ENCODE measurements at places on chromosomes 1 and 21.

DNA sequence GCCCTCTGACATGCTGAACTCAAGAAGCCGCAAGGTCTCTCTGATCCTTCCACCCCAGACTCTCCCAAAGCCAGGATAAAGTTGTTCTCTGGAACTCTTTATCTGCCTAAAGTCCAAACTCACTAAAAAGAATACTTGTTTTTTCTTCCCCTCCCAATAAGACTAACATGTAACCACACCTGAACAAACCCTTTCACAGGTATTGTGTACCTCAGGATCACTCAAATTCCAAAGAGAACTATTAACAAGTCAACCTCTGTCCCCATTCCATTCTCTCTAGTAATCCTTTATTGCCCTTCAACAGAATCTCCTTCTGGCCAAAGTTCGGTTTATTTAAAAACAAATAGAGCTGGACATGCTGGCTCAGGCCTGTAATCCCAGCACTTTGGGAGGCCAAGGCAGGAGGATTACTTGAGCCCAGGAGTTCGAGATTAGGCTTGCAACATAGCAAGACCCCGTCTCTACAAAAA, 4.1 kb upstream of the TOE1 start:
- no peak for DNase-seq

- DNase-seq: no peak
Measured at GRCh38 chr1:58907398-58907797, 123.6 kb upstream of the JUN start.

DNA sequence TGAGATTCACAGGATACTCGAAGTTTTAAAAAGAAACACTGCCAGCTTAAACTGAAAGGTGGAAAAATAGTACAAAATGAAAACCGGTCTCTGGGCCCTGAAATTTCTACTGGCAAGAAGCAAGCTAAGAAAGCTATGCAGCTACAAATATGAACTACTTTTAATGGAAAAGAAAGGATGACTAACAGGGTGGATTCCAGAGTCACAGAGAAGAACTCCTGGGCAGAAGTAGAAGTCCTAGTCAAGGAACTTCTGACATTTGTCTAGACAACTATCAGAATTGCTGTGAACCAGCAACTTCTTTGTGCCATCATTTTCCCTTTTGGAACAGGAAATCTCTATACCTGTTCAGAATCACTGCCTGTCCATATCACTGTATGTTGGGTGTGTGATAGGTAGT, 38.1 kb downstream of the CD160 start:
- DNase-seq: peak; percentile 35

DNA sequence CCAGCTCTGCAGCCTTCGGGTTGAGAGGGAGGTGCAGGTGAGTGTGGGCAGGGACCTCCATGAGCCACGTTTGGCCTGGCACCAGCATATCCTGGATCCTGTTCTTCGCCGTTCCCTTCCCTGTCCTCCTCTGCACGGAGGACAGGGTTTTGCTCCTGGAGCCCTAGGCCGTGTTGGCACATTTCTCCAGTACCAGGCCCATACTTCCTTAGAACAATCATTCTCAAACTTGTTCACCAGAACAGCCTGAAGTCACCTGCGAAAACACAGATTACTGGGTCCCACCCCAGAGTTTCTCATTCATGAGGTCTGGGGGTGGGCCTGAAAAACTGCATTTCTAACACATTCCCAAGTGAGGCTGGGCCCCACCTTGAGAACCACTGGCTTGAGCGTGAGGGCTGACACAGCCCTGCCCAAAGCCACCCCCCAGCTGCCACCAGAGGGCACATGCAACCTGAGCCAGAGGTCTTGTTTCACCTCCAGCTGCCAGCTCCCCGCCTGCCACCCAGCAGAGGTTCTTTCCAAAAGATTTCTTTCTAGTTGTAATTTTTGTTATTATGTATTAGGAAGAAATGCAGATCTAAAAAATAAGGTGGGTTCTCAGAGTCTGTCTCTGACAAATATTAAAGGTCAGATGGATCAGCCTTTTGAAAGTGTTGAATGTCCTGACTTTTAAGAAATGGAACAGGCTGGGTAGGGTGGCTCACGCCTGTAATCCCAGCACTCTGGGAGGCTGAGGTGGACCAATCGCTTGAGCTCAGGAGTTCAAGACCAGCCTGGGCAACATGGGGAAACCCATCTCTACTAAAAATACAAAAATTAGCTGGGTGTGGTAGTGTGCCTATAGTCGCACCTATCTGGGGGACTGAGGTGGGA, 39.6 kb upstream of the LDLRAP1 start:
- DNase-seq: peak; percentile 34

- no peak for DNase-seq
Measured at GRCh38 chr1:1111516-1112236, 4.2 kb downstream of the C1orf159 start.

DNA sequence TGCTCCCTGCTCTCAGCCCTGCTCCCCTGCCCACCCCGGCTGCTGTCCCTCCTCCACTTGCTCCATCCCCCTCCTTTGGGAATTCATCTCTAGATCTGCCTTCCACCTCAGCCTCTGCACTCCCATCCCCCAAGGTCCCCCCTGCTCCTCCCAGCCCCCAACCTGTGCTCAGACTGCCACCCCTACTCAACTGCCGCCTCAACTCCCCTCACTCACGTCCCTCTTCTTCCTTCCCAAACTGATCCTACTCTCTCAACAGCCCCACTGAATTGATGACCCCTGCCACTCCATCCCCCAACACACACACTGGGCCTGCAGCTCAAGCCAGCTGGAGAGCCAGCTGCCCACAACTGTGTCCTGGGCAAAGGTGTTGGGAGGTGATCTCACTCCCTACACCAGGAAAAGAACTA, 15.8 kb upstream of the ETV3L start:
- no peak for DNase-seq

DNA sequence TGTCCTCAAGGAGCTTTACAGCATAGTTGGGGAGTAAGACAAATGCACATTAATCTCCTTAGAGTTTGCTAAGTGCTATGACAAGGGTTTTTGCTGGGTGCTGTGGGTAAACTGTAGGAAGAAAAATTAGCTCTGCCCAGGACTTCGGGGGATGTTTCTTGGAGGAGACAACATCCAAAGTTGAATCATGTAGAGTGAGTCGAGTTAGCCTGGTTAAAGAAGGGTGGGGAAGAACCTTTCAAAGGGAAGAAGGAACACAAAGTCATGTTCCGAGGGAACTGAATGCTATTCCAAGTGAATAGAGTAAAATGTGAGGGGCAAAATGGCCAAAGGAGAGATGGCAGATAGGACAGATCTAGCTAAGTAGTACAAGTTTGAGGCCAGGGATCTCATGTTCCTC, 17.1 kb downstream of the SPRTN start:
- DNase-seq: peak; percentile 59

DNA sequence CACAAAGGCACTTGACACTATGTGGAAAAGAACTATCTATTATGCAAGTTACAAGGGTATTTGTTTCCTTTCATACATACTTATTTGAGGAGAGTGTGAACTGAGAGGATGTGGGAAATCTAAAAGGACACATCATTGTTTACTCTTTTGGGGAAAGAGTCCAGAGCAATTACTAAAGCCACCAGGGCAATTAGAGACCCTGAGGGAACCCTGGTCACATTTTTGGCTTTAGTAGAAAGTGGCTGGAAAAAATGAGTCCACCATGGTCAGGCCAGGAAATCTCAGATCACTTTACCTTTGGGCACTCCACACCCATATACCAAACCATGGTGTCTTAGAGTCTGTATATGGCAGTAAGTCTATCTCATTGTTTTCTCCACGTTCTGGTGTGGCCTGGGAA, 243.3 kb downstream of the HLX start:
- no peak for DNase-seq

DNA sequence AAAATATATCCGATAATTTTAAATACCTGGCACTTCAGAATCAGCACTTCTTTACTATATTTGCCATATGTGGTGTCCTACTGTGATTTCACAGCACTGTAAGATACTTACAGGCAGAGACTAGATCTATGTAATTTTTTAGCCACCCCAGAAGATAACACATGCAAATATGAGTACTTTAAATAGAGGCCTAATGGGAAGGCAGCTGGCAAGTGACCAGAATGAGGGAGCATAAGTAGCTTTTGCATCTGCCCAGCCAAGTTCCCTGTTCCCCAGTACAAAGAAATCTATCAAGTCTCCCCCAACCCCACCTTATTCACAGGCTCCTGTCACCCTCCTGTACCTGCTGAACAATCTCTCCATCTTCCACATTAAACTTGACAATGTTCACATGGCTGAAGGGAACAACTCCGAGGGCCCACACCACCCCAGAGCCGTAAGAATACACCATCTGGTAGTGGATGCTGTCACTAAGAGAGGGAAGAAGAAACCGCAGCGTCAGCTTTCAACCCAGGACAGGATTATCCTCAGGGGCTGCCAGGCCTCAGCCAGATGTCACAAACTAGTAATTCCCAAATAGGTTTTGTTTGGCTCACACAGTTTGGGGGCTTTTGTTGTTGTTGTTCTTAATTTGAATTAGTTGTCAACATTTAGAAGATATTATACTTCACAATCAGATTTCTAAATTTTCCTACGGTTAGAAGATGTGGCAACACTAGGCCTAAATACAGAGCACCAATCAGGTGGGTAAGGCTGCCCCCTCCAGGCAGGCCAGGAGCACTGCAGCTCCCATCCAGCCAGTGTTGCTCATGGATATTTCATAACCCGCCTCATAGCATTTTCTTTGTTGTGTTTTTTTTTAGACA, 10.4 kb downstream of the EMC1 start:
- DNase-seq: peak; percentile 86

GRCh38 chr21:29730281-29730680, 209.5 kb downstream of the GRIK1 start:
- no peak for DNase-seq

DNA sequence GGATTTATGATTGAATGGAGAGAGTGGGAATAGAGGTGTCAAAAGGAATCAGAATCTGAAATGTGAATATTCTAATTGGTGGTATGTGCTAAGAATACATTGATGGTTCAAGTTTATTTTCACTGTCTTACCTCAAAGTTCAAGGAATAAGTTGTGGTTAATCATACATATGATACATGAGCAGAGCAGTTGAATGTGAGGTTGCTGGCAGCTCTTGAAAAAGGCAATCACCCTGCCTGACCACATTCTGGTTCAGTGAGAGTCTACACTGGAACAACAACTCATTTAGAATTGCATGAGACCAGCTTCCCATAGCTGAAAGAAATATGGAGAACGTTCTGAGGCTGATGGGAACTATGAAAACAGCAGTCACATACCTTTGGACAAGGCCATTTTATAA, 68.3 kb upstream of the ARHGAP29 start:
- peak; percentile 81 for DNase-seq

GRCh38 chr1:89945852-89946476, 48.9 kb upstream of the ZNF326 start:
- peak; percentile 26 for DNase-seq

DNA sequence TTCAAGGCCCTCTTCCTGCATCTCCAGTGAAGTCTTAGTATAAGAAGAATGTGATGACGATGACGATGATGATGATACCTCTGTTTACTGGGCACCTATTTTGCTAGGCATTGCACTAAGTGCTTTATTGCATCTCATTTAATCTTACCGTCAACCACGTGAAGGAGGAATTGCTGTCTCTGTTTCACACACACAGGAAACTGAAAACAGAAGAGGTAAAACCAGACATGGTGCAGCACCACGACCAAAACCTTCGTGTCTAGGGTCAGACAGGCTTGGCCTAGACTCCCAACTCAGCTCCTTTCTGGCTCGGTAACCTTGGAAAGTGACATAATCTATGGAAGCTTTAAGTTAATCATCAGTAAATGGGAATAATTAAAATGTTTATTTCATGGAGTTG, 20.7 kb upstream of the KCNA2 start:
- DNase-seq: no peak

- no peak for DNase-seq
Measured at GRCh38 chr1:176595217-176595616, 132.2 kb downstream of the PAPPA2 start.

GRCh38 chr1:26330276-26330675, 12.5 kb downstream of the CD52 start:
- DNase-seq: no peak

GRCh38 chr1:109995536-109995935, 11.0 kb downstream of the AHCYL1 start:
- no peak for DNase-seq
